ENCODE measurements at places on chromosomes 13 and 19. TPM values are rescaled to one million over a fixed set of nuclear protein-coding genes. Genes with fewer than 3 reads are reported as not detected.
A peak's percentile ranks its signal among the peaks of the same experiment; 100 is the strongest.

Gene ATP7B
- polyA plus RNA-seq: 5.1 TPM

Gene ZIM2
- polyA plus RNA-seq: not detected

Gene SPRED3
- 10.5 TPM for polyA plus RNA-seq

Gene SPACA4
- not detected for polyA plus RNA-seq

Gene ZNF763
- 0.72 TPM for polyA plus RNA-seq

Gene GPC5
- polyA plus RNA-seq: 0.26 TPM

Gene ZSCAN1
- not detected for polyA plus RNA-seq

DNA sequence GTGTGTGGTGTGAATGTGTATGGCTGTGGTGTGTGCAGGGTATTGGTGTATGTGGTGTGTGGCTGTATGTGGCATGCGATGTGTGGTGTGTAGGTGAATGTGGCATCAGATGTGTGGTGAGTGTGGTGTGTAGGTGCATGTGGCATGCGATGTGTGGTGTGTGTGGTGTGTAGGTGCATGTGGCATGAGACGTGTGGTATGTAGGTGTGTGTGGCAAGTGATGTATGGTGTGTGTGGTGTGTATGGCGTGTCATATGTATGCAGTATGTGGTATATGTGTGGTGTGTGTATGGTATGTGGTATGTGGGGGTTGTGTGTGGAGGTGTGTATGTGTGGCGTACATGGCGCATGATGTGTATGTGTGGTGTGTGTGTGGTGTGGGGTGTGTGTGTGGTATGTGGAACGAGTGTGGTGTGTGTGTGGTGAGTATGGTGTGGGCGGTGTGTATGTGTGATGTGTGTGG, 63.4 kb downstream of the PEPD start:
- H3K27ac ChIP-seq: no peak overlapping the region
- H3K4me1 ChIP-seq: no peaks in the 10 kb centered on the region
- peaks cover 5% of the 10 kb centered on the region for H3K36me3 ChIP-seq
- H3K27me3 ChIP-seq: no peaks in the 10 kb centered on the region
- no peak for DNase-seq

DNA sequence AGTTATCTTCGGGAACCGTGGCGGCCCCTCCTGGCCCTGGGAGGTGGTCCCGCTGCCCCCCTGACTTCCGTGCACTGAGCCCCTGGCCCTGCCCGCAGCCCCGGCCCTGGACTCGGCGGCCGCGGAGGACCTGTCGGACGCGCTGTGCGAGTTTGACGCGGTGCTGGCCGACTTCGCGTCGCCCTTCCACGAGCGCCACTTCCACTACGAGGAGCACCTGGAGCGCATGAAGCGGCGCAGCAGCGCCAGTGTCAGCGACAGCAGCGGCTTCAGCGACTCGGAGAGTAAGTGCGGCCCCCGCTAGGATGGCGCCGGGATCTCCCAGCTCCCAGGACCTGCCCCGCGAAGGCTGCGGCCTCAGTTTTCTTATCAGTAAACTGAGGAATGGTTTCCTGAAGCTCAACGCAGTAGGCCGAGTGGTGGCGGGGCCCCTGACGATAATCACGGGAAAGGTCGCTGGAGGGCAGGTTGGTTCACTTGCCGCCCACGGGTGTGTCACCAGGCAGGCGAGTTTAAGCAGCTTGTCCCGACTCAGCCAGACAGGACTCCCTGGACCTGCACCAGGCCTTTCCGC, 924 bp downstream of the RGCC start:
- peak; percentile 56 for DNase-seq
- H3K4me3 ChIP-seq: peak overlapping the region; percentile 58
- H3K27ac ChIP-seq: no peak overlapping the region
- peaks cover 5% of the 10 kb centered on the region for H3K4me1 ChIP-seq

DNA sequence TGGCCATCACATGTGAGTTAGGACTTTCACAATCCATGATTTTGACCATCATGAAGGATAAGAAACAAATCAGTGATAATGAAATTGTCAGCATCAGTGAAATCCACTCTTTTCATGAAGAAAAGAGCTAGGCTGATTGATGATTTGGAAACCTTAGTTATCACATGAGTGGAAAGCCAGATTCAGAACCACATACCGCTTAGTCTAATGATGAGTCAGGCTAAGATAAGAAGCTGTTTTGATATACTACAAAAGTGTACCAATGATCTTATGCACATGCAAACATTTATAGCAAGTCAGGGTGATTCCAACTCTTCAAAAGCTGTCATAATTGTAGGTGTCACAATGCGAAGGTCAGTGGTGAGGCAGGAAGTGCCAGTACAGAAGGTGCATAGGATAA, 519.3 kb downstream of the GPC6 start:
- H3K27me3 ChIP-seq: no peaks in the 10 kb centered on the region
- H3K4me3 ChIP-seq: no peak overlapping the region
- no peak for DNase-seq
- no peaks in the 10 kb centered on the region for H3K36me3 ChIP-seq
- H3K27ac ChIP-seq: no peak overlapping the region
- H3K4me1 ChIP-seq: no peaks in the 10 kb centered on the region

GRCh38 chr19:50326101-50326664, 3.0 kb downstream of the KCNC3 start:
- H3K27ac ChIP-seq: no peak overlapping the region
- DNase-seq: no peak
- peaks cover 16% of the 10 kb centered on the region for H3K27me3 ChIP-seq
- peaks cover 29% of the 10 kb centered on the region for H3K4me1 ChIP-seq

- no peak overlapping the region for H3K4me3 ChIP-seq
- no peaks in the 10 kb centered on the region for H3K36me3 ChIP-seq
- no peak overlapping the region for H3K27ac ChIP-seq
- DNase-seq: no peak
- peaks cover 6% of the 10 kb centered on the region for H3K4me1 ChIP-seq
These were observed 9.0 kb downstream of the CIB3 start for GRCh38 chr19:16164222-16164890.

- peaks cover 21% of the 10 kb centered on the region for H3K4me1 ChIP-seq
- no peak for DNase-seq
- peak overlapping the region; percentile 85 for H3K27ac ChIP-seq
These were observed 6.9 kb downstream of the UBE2L5 start for GRCh38 chr13:30429235-30429634.

- no peaks in the 10 kb centered on the region for H3K27me3 ChIP-seq
- peak; percentile 16 for DNase-seq
These were observed at the start of gene PCDH9 for GRCh38 chr13:67229481-67230403. Gene PCDH9, minus strand, starts transcription at chr13:67230336. Its CDS starts 1,896 bp downstream, at chr13:67228440.

GRCh38 chr13:78712831-78713230, 53.9 kb upstream of the OBI1 start:
- no peaks in the 10 kb centered on the region for H3K27me3 ChIP-seq
- H3K4me1 ChIP-seq: peaks cover 2% of the 10 kb centered on the region
- no peak for DNase-seq
- no peak overlapping the region for H3K27ac ChIP-seq
- no peak overlapping the region for H3K4me3 ChIP-seq

DNA sequence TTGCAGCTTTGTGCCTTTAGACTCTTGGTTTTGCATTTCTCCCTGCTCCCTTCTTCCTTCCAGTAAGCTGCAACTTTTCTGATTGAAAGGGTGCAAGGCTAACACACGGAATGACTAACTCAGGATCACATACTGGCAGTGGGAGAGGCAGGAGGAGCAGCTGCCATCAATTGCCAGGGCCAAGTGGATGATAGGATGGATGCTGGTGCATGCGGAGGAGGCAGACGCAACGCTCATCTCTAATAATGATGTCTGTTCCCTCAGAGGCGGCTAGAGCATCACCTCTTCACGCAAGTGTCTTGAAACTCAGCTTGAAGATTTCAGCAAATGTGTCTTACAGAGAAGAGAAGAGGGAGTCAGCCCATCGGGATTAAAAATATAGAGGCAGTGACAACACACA, 49.5 kb upstream of the TPM4 start:
- DNase-seq: peak; percentile 4
- no peaks in the 10 kb centered on the region for H3K27me3 ChIP-seq
- no peaks in the 10 kb centered on the region for H3K4me1 ChIP-seq
- H3K36me3 ChIP-seq: no peaks in the 10 kb centered on the region
- H3K27ac ChIP-seq: no peak overlapping the region

GRCh38 chr19:21202865-21203494, 61.1 kb downstream of the ZNF431 start:
- peak; percentile 49 for DNase-seq
- no peak overlapping the region for H3K27ac ChIP-seq
- H3K27me3 ChIP-seq: no peaks in the 10 kb centered on the region

DNA sequence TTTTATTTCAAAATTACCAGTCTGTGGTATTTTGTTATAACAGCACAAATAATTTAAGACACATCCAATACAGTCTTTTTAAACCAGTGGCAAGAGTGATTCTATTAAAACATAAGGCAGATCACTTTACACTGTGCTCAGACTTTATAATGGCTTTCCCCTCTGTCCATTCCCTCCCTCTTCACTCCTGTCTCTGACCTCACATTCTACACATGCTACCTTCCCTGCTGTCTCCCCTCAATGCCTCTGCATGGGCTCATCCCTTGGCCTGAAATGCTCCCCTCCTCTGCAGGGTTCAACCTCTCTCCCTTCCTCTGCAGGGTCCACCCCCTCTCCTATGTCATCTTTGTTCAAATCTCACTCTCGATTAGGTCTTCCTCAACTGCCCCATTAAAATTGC, 170.8 kb downstream of the LHFPL6 start:
- no peaks in the 10 kb centered on the region for H3K36me3 ChIP-seq
- DNase-seq: no peak
- no peaks in the 10 kb centered on the region for H3K27me3 ChIP-seq
- H3K27ac ChIP-seq: no peak overlapping the region

DNA sequence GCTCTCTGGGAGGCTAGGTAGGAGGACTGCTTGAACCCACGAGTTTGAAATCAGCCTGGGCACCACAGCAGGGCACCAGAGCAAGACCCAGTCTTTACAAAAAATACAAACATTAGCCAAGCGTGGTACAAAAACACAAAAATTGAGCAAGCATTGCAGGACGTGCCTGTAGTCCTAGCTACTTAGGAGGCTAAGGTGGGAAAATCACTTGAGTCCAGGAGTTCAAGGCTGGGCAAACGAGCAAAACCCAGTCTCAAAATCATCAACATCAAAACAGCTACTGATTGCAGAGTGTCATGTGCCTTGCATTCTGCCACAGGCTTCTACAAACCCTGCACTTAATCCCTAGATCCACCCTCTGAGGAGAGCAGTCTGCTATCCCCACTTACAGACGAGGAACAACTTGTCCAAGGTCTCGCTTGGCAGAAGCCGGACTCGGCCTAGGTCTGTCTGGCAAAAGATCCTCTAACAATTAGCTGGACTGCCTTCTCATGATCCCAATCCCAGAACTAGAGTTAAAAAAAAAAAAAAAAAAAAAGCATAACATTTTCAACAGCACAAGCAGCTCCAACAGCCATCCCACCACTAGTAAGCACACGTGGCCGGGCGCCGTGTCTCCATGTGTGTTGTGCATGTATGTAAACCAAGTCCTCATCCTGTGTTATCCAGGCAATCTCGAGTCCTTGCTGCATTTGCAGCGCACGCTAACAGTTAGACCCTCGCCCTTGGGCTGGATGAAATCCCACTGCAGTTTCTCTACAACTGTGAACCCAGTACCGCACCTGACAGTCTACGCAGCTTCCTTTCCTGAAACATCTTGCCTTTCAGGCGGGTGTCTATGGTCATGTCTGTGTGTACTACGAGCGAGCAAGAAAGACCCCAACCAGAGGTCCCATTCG, 2.0 kb downstream of the PPP6R1 start:
- H3K4me3 ChIP-seq: peak overlapping the region; percentile 94
- peaks cover 26% of the 10 kb centered on the region for H3K4me1 ChIP-seq
- H3K36me3 ChIP-seq: no peaks in the 10 kb centered on the region
- H3K27ac ChIP-seq: no peak overlapping the region
- no peaks in the 10 kb centered on the region for H3K27me3 ChIP-seq

DNA sequence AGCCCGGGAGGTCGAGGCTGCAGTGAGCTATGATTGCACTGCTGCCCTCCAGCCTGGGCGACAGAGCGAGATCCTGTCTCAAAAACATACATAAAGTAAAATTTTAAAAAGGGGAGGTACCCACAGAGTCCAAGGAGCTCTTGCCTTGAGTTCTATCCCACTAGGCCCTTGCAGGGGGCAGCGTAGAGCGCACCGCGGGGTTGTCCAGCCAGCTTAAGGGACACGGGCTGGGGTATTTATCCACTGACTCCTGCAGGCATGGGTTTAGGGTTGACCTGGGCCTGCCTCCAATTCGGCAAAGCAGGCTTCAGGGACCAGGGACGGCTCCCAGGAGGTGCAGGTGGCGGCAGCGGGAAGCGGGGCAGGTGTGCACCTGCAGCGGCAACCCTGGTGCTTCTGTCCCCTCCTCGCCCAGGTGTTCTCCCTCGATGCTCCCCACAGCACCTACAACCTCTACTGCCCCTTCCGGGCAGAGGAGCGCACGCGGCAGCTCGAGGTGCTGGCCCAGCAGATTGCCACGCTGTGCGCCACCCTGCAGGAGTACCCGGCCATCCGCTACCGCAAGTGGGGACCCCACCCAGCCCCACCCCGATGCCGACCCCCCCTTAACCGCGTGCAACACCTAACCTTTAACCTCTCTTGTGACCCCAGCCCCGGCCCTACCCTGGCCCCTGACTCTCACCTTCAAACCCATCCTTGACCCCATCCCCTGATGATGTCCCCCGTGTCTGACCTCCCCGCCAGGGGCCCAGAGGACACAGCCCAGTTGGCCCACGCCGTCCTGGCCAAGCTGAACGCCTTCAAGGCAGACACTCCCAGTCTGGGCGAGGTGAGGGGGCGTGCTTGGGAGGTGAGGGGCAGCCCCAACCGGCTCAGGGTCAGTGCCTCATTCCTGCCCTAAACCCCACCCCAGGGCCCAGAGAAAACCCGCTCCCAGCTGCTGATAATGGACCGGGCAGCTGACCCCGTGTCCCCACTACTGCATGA, 4.7 kb downstream of the STXBP2 start:
- H3K36me3 ChIP-seq: no peaks in the 10 kb centered on the region
- H3K4me3 ChIP-seq: no peak overlapping the region
- H3K27me3 ChIP-seq: peaks cover 33% of the 10 kb centered on the region
- H3K27ac ChIP-seq: no peak overlapping the region
- H3K4me1 ChIP-seq: no peaks in the 10 kb centered on the region

GRCh38 chr19:50205681-50206138, 2.3 kb downstream of the MYH14 start:
- H3K4me3 ChIP-seq: no peak overlapping the region
- H3K27me3 ChIP-seq: peaks cover 67% of the 10 kb centered on the region
- no peaks in the 10 kb centered on the region for H3K36me3 ChIP-seq
- no peak overlapping the region for H3K27ac ChIP-seq
- H3K4me1 ChIP-seq: no peaks in the 10 kb centered on the region

DNA sequence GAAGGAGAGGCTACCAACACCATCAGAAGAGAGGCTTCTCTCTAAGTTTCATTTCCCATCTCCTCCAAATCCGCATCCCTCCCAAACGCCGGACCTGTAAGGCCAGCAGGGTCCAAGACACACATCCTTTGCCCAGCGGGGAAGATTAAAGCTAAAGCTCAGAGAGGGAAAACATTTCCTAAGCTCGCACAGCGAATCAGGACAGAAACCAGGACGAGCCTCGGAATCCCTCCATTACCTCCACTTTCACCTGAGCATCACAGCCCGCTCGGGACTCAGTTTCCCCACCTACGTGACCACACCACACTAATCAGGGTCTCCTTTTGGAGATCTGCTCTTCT, 711 bp upstream of the FOSB start:
- H3K36me3 ChIP-seq: no peaks in the 10 kb centered on the region
- H3K27ac ChIP-seq: peak overlapping the region; percentile 95
- H3K4me1 ChIP-seq: peaks cover 19% of the 10 kb centered on the region
- peak overlapping the region; percentile 84 for H3K4me3 ChIP-seq
- H3K27me3 ChIP-seq: no peaks in the 10 kb centered on the region

- no peaks in the 10 kb centered on the region for H3K36me3 ChIP-seq
- peaks cover 10% of the 10 kb centered on the region for H3K4me1 ChIP-seq
- H3K4me3 ChIP-seq: no peak overlapping the region
- H3K27me3 ChIP-seq: no peaks in the 10 kb centered on the region
These were observed 236.6 kb upstream of the MAB21L1 start for GRCh38 chr13:35712907-35713761.

- peaks cover 3% of the 10 kb centered on the region for H3K36me3 ChIP-seq
- H3K27ac ChIP-seq: peak overlapping the region; percentile 96
- DNase-seq: no peak
- H3K4me3 ChIP-seq: peak overlapping the region; percentile 90
- no peaks in the 10 kb centered on the region for H3K27me3 ChIP-seq
- H3K4me1 ChIP-seq: peaks cover 11% of the 10 kb centered on the region
These were observed 107.8 kb downstream of the KCNRG start for GRCh38 chr13:50123002-50123401.

Data from SK-N-SH (cell line).